ENCODE measurements at places on chromosomes 3 and 15. TPM values are rescaled to one million over a fixed set of nuclear protein-coding genes. Genes with fewer than 3 reads are reported as not detected.

SLC7A14 gene
- total RNA-seq, result 0.04 TPM

RPL29 gene
- total RNA-seq, result 1,319 TPM

AMOTL2 gene
- total RNA-seq, result 79.5 TPM

SUCNR1 gene
- not detected for total RNA-seq

GP5 gene
- total RNA-seq, result not detected

AHSG gene
- total RNA-seq, result 0.21 TPM

IGF2BP2 gene
- total RNA-seq, result 165 TPM

POLR2H gene
- 81.0 TPM for total RNA-seq

All from foreskin keratinocyte (primary cell).